ENCODE measurements at places on chromosomes 11 and 22.

DNA sequence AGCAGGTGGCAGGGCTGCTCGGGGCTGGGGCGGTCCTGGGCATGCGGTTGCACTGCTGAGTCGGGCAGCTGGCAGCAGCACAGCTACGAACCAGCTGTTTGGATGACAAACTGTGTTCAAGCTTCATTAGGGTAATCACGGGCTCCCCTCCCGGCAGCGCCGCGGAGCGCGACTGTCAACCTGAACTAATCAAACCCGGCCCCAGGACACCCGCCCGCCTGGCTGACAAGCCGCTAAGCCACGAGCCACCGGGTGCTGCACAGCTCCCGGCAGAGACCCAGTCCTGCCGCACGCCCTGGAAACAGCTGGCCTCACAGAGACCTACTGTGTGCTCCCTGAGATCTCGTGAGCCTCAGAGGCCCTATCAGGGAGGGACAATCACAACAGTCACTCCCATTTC lies 60.6 kb upstream of the TCF20 start:
- DNase-seq: no peak
- no peaks in the 10 kb centered on the region for H3K36me3 ChIP-seq
- no peak overlapping the region for H3K27ac ChIP-seq

- no peaks in the 10 kb centered on the region for H3K36me3 ChIP-seq
- H3K4me3 ChIP-seq: no peak overlapping the region
- H3K27me3 ChIP-seq: no peaks in the 10 kb centered on the region
These were observed 57.5 kb upstream of the ALX4 start for GRCh38 chr11:44367452-44367851.

- H3K27me3 ChIP-seq: no peaks in the 10 kb centered on the region
- no peaks in the 10 kb centered on the region for H3K36me3 ChIP-seq
- no peak overlapping the region for H3K27ac ChIP-seq
- no peaks in the 10 kb centered on the region for H3K4me1 ChIP-seq
- no peak overlapping the region for H3K4me3 ChIP-seq
These were observed 60.0 kb downstream of the MYO18B start for GRCh38 chr22:25802018-25802417.

DNA sequence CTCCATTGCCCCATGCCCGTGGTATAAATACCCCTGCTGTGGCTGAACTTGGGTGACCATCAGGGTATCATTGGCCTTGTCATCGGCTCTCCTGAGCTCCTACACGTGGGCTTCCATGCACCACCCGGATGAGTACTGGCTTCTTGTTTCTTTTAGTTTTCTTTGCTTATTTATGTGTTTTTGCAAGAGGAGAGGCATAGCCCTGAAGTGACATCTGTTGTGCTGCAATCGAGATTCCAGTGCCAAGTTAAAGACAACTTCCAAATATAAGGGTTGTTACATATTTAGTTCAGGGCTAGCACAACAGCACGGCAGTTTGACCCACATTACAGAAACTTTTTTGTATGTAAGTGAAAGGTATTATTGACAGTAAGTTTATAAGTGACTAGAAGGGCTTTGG lies 1087.1 kb downstream of the TBC1D22A start:
- no peak for DNase-seq
- no peaks in the 10 kb centered on the region for H3K4me1 ChIP-seq
- H3K4me3 ChIP-seq: no peak overlapping the region
- no peak overlapping the region for H3K27ac ChIP-seq

- no peaks in the 10 kb centered on the region for H3K27me3 ChIP-seq
- no peaks in the 10 kb centered on the region for H3K36me3 ChIP-seq
- H3K4me3 ChIP-seq: no peak overlapping the region
- H3K4me1 ChIP-seq: peaks cover 17% of the 10 kb centered on the region
These were observed 13.2 kb upstream of the SYVN1 start for GRCh38 chr11:65147352-65148075.

GRCh38 chr22:27456696-27457503 lies 344.7 kb downstream of the MN1 start:
- no peaks in the 10 kb centered on the region for H3K4me1 ChIP-seq
- H3K36me3 ChIP-seq: no peaks in the 10 kb centered on the region
- H3K4me3 ChIP-seq: no peak overlapping the region
- H3K27ac ChIP-seq: no peak overlapping the region

GRCh38 chr11:117839936-117840813 lies 15.6 kb upstream of the FXYD2 start:
- no peaks in the 10 kb centered on the region for H3K27me3 ChIP-seq
- peaks cover 23% of the 10 kb centered on the region for H3K36me3 ChIP-seq
- H3K27ac ChIP-seq: no peak overlapping the region
- peaks cover 11% of the 10 kb centered on the region for H3K4me1 ChIP-seq
- no peak for DNase-seq
- no peak overlapping the region for H3K4me3 ChIP-seq

GRCh38 chr11:116986521-116987105 lies 111.6 kb downstream of the SIK3 start:
- DNase-seq: no peak
- peak overlapping the region; percentile 38 for H3K27ac ChIP-seq
- H3K4me3 ChIP-seq: no peak overlapping the region

- H3K27me3 ChIP-seq: no peaks in the 10 kb centered on the region
- H3K27ac ChIP-seq: no peak overlapping the region
- no peak for DNase-seq
- H3K4me3 ChIP-seq: no peak overlapping the region
- no peaks in the 10 kb centered on the region for H3K36me3 ChIP-seq
These were observed 33.6 kb downstream of the YWHAH start for GRCh38 chr22:31977939-31978338.

GRCh38 chr22:39529487-39529851 lies 3.1 kb downstream of the RPS19BP1 start:
- peaks cover 70% of the 10 kb centered on the region for H3K4me1 ChIP-seq
- H3K36me3 ChIP-seq: peaks cover 28% of the 10 kb centered on the region
- H3K4me3 ChIP-seq: no peak overlapping the region
- H3K27me3 ChIP-seq: no peaks in the 10 kb centered on the region

GRCh38 chr11:119210050-119210449 lies 3.9 kb downstream of the CBL start:
- no peak overlapping the region for H3K27ac ChIP-seq
- no peak overlapping the region for H3K4me3 ChIP-seq
- H3K4me1 ChIP-seq: peaks cover 28% of the 10 kb centered on the region
- no peak for DNase-seq
- no peaks in the 10 kb centered on the region for H3K27me3 ChIP-seq

GRCh38 chr11:16987205-16987568 lies 27.0 kb downstream of the PLEKHA7 start:
- no peak for DNase-seq
- H3K4me1 ChIP-seq: peaks cover 7% of the 10 kb centered on the region
- H3K27me3 ChIP-seq: no peaks in the 10 kb centered on the region
- H3K4me3 ChIP-seq: no peak overlapping the region
- H3K36me3 ChIP-seq: no peaks in the 10 kb centered on the region

DNA sequence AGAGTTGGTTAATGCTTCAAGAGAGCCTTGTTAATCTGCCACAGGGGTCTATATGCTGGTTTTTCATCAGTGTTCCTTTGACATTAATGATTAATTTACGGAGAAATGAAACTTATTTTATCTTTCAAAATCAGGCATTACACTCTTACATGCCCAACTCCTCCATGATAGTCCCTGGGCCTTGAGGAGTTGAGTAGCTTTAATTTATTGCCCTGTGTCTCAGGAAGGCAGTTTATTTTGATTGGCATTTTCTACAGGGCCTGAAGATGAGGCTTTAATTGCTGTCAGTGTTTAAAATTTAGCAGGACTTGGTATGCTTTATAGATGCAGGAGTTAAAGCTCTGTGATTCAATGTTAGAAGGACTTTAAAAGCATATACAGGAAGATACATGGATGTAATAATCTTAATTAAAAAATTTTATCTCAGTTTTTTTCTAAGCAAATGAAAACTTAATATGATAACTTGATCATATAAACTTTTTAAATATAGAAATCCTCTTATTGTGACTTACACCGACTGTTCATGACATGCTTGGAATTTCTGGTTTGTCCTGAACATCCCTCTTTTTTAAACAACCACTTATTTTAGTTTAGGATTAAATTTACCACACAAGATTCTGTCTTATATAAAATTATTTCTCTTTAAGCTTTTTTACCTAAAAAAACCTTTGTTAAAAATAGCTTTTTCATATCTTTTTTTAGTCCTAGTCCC lies 12.2 kb downstream of the GLYAT start:
- no peaks in the 10 kb centered on the region for H3K27me3 ChIP-seq
- DNase-seq: no peak
- H3K27ac ChIP-seq: no peak overlapping the region
- no peaks in the 10 kb centered on the region for H3K4me1 ChIP-seq
- H3K36me3 ChIP-seq: no peaks in the 10 kb centered on the region
- no peak overlapping the region for H3K4me3 ChIP-seq

GRCh38 chr11:99015634-99016454 lies 4.9 kb upstream of the CNTN5 start:
- no peak overlapping the region for H3K4me3 ChIP-seq
- H3K27me3 ChIP-seq: peaks cover 5% of the 10 kb centered on the region
- no peaks in the 10 kb centered on the region for H3K36me3 ChIP-seq
- H3K27ac ChIP-seq: no peak overlapping the region
- peaks cover 2% of the 10 kb centered on the region for H3K4me1 ChIP-seq

DNA sequence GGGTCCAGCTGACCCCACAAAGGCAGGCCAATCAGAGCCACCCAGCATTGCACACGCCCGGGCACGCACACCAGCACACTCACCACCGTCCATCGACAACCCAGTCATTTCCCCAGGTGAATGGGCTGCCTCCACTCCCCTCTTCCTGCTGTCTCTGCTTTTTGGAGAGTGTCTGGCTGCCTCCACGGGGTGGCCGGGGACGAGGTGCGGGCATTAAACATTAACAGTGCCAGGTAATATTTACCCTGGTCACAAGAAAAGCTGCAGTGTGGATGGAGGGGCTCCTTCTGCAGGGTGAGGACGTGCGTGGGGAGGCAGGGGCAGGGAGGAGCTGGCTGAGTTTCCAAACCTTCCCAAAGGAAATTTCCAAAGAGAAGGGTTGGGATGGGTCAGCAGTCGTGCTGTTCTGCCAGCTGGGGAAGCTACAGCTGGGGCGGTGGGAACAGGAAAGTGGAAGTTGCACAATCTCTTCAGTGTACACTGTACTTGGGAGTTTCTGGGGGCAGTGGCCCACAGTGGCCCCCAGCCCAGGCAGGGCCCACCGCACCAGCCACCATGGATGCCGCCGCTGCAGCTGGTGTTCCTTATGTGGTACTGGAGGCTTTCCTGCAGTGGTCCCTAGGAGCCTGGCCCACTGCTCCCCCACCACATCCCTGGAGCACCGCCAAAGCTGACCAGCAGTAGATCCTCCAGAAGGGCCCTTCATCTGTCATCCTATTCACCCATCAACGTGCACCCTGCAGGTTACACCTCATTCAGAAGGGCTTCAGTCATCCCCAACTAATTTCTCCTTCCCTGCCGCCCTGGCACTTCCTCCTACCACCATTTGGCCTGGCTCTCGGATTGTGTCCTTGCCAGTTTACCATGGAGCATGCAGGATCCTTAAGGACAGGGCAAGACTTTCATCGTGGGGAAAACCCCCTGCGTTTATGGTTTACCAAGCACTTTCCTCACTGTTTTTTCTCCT lies at the start of gene FXYD2:
Gene FXYD2 (minus strand): TSS at position 174 of the 967 bp plus-strand sequence. CDS start 66 bp downstream, at position 108.
- DNase-seq: peak; percentile 42
- H3K27ac ChIP-seq: peak within 1 kb of the TSS; percentile 52
- no peak within 1 kb of the TSS for H3K4me3 ChIP-seq
- no peaks in the 10 kb centered on the region for H3K36me3 ChIP-seq

- H3K27me3 ChIP-seq: no peaks in the 10 kb centered on the region
- H3K4me1 ChIP-seq: peaks cover 19% of the 10 kb centered on the region
- H3K27ac ChIP-seq: no peak overlapping the region
- no peaks in the 10 kb centered on the region for H3K36me3 ChIP-seq
- no peak for DNase-seq
- no peak overlapping the region for H3K4me3 ChIP-seq
These were observed 20.1 kb downstream of the SUN2 start for GRCh38 chr22:38735465-38736256.

DNA sequence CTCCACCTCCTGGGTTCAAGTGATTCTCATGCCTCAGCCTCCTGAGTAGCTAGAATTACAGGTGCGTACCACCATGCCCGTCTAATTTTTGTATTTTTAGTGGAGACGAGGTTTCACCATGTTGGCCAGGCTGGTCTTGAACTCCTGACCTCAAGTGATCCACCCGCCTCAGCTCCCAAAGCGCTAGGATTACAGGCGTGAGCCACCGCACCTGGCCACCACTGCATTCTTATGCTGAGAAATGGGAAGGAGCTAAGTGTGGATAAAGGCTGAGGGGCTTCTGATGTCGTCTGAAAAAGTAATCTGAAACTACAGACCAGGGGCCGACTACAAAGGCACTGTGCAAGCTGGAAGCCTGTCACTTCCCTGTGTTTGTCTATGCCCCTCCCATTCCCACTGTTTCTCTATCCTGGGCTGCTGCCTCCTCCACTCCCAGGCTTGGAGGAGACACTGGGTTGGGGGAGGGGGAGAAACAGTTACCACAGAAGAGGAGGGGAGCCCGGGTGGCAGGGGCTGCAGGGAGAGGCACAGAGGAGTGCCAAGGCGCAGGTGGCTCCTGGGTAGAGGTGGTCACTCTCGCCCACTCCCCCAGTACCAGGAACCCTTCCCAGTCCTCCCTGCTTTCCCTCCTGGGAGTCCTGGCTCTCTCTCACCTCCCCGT lies 2.9 kb upstream of the MTA2 start:
- H3K4me1 ChIP-seq: peaks cover 16% of the 10 kb centered on the region
- DNase-seq: no peak
- H3K27ac ChIP-seq: no peak overlapping the region

- no peaks in the 10 kb centered on the region for H3K4me1 ChIP-seq
- H3K27me3 ChIP-seq: no peaks in the 10 kb centered on the region
- H3K36me3 ChIP-seq: no peaks in the 10 kb centered on the region
- no peak for DNase-seq
These were observed 39.3 kb upstream of the RFPL3 start for GRCh38 chr22:32318361-32318760.

GRCh38 chr11:39965701-39966100 lies 1493.8 kb downstream of the LRRC4C start:
- H3K4me1 ChIP-seq: no peaks in the 10 kb centered on the region
- H3K27me3 ChIP-seq: no peaks in the 10 kb centered on the region
- H3K27ac ChIP-seq: no peak overlapping the region
- no peak overlapping the region for H3K4me3 ChIP-seq
- no peak for DNase-seq

- H3K4me1 ChIP-seq: no peaks in the 10 kb centered on the region
- peaks cover 30% of the 10 kb centered on the region for H3K36me3 ChIP-seq
- H3K4me3 ChIP-seq: no peak overlapping the region
- no peak for DNase-seq
These were observed 25.5 kb upstream of the DGKZ start for GRCh38 chr11:46321757-46322156.

GRCh38 chr11:116837231-116838091 lies at the start of gene APOA1:
TSS of gene APOA1 (minus strand) at chr11:116837622. CDS start at chr11:116837387, 235 bp downstream.
- H3K27me3 ChIP-seq: no peaks in the 10 kb centered on the region
- no peak within 1 kb of the TSS for H3K4me3 ChIP-seq
- DNase-seq: no peak
- no peak within 1 kb of the TSS for H3K27ac ChIP-seq

DNA sequence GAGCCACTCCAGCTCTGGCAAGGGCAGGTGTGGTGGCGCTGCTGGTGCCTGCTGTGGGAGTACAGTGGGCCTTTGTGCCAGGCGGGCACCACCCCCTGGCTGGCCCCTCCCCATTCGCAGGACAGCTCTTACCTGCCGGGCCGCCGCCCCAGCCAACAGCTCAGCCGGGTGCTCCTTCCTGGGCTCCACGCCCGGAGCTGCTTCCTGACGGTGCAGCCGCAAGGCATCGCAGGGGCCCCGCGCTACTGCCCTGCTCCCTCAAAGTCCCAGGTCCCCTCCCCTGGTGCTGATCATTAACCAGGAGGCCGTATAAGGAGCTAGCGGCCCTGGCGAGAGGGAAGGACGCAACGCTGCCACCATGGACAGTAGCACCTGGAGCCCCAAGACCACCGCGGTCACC lies at the start of gene SLC5A1:
Gene SLC5A1 (plus strand): TSS at position 338 of the 400 bp plus-strand sequence. CDS start 21 bp downstream, at position 359.
- DNase-seq: no peak
- no peaks in the 10 kb centered on the region for H3K27me3 ChIP-seq
- H3K4me3 ChIP-seq: no peak within 1 kb of the TSS
- no peaks in the 10 kb centered on the region for H3K36me3 ChIP-seq
- no peak within 1 kb of the TSS for H3K27ac ChIP-seq

Measured in adrenal gland (tissue), 19 donors.